Fibroblast of lung (primary cell): ENCODE measurements at places on chromosomes 5 and 9. TPM values are rescaled to one million over a fixed set of nuclear protein-coding genes. Genes with fewer than 3 reads are reported as not detected.

GRCh38 chr5:133285583-133286021 lies 233.8 kb downstream of the HSPA4 start:
- no peak overlapping the region for H3K4me3 ChIP-seq
- peak; percentile 23 for DNase-seq
- H3K27ac ChIP-seq = no peak overlapping the region
- no peaks in the 10 kb centered on the region for H3K36me3 ChIP-seq
- no peaks in the 10 kb centered on the region for H3K27me3 ChIP-seq
- H3K4me1 ChIP-seq = no peaks in the 10 kb centered on the region

DNA sequence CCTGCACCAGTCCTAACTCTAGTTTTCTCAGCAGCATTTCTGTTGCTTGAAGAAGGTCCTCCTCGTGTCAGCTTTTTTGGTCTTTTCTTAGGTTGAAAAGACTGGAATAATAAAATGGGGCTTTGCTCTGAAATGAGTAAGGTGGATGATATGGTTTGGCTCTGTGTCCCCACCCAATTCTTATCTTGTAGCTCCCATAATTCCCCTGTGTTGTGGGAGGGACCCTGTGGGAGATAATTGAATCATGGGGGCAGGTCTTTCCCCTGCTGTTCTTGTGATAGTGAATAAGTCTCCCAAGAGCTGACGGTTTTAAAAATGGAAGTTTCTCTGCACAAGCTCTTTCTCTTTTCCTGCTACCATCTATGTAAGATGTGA lies 53.6 kb downstream of the LIX1 start:
- peaks cover 15% of the 10 kb centered on the region for H3K27me3 ChIP-seq
- no peak overlapping the region for H3K27ac ChIP-seq
- no peak overlapping the region for H3K4me3 ChIP-seq
- no peaks in the 10 kb centered on the region for H3K36me3 ChIP-seq

DNA sequence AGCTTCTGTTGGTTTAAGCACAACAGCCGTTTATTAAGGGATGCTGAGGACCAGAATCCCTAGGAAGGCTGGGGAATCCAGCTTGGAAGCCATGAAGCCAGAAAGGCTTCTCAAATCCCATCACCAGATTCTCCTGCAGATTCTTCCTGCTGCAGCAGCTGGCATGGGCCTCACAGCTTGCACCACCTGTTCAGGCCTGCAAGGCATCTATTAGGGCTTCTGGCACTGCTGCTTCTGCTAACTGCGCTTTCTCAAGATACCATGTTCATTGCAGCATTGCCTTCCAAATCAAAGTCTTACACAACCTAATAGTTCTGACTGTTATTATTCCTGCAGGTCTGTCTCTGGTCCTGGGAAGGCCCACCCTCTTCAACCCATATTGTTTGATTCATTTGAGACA lies 51.2 kb upstream of the ZNF366 start:
- DNase-seq = peak; percentile 23
- H3K27ac ChIP-seq = no peak overlapping the region
- H3K4me1 ChIP-seq = peaks cover 10% of the 10 kb centered on the region
- no peaks in the 10 kb centered on the region for H3K27me3 ChIP-seq
- H3K36me3 ChIP-seq = no peaks in the 10 kb centered on the region

DNA sequence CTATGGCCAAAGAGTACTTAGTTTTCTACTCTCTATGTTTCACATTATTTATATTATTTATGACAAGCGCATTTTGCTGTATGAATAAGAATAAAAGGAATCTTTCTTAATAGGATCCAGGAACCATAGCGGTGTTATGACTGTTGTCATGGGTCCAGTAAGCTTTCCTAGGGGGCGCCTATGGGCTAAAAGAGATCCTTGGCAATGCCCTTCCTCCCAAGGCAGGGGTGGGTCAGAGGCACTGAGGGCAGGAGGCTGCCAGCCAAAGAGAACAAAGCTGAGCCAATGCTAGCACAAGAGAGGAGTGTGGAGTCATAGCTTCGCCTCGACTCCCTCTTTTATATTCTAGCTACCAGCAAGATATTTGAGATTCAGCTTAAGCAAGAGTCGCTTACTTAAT lies 98.4 kb upstream of the GNAQ start:
- no peaks in the 10 kb centered on the region for H3K36me3 ChIP-seq
- H3K27ac ChIP-seq = no peak overlapping the region
- H3K4me3 ChIP-seq = no peak overlapping the region
- H3K4me1 ChIP-seq = no peaks in the 10 kb centered on the region
- DNase-seq = peak; percentile 53
- peaks cover 2% of the 10 kb centered on the region for H3K27me3 ChIP-seq

DNA sequence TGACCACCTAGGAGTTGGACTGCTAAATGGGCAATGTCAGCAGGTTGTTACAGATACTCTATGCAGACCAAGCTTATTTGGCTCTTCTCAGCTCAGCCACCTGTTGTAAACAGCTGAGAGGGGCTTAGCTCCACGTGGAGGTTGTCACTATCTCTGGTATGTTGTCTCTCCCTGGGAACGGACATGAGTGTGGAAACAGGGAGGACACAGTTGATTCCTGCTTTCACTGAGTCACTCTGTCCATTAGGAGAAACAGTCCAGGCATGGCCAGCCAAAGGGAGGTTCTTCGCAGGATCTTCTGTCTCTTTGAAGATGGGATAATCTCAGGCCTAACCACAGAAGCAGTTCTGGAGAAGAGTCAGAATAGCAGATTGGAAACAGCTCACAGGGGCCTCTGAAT lies 121.2 kb downstream of the PALM2AKAP2 start:
- H3K36me3 ChIP-seq = no peaks in the 10 kb centered on the region
- no peaks in the 10 kb centered on the region for H3K27me3 ChIP-seq
- no peak overlapping the region for H3K27ac ChIP-seq
- DNase-seq = peak; percentile 39

- no peak for DNase-seq
- H3K27me3 ChIP-seq = no peaks in the 10 kb centered on the region
- H3K4me3 ChIP-seq = no peak overlapping the region
Measured at GRCh38 chr5:151949701-151950308, 25.2 kb upstream of the GLRA1 start.

GRCh38 chr9:35852267-35852815 lies 17.9 kb downstream of the OR13J1 start:
- H3K4me1 ChIP-seq = peaks cover 7% of the 10 kb centered on the region
- no peak for DNase-seq
- no peaks in the 10 kb centered on the region for H3K27me3 ChIP-seq

DNA sequence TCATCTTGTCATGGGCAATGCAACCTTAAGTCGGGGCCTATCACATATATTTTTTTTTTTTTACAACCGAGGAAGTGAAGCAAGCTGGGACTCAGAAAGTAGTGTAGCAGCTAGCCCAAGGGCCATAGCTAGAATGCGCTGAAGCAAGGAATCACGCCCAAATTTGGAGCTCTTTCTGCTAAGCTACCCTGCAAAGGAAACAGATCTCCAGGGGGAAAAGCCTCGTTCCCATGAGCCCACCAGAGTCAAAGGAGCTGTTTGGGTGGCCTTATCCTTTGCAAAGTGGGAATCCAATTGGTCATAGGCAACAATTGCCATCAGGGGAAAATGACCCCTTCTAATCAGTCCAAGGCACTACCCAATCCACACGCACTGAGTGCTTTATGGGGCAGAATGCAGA lies 390.4 kb downstream of the EBF1 start:
- DNase-seq = no peak
- no peak overlapping the region for H3K27ac ChIP-seq
- H3K4me1 ChIP-seq = no peaks in the 10 kb centered on the region
- no peak overlapping the region for H3K4me3 ChIP-seq
- no peaks in the 10 kb centered on the region for H3K36me3 ChIP-seq

DNA sequence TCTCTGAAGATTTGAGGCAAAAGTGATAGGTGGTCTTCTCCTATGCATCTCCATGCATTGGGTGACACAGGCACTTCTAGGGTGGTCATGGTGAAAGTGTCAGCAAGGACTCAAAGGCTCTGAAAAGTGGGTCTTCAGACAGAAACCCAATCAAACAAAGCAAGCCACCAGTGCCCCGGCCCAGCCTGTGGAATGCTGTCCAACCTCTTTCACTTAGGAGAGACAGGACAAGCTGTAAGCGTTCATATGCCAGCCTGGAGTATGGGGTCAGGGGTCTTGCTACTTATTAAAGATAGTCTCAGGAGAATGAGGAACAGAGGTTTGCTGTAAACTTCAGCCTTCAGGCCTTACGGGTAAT lies 324.5 kb downstream of the GADD45G start:
- H3K4me1 ChIP-seq = peaks cover 4% of the 10 kb centered on the region
- no peaks in the 10 kb centered on the region for H3K36me3 ChIP-seq
- H3K27me3 ChIP-seq = peaks cover 3% of the 10 kb centered on the region
- no peak overlapping the region for H3K4me3 ChIP-seq
- no peak overlapping the region for H3K27ac ChIP-seq

DNA sequence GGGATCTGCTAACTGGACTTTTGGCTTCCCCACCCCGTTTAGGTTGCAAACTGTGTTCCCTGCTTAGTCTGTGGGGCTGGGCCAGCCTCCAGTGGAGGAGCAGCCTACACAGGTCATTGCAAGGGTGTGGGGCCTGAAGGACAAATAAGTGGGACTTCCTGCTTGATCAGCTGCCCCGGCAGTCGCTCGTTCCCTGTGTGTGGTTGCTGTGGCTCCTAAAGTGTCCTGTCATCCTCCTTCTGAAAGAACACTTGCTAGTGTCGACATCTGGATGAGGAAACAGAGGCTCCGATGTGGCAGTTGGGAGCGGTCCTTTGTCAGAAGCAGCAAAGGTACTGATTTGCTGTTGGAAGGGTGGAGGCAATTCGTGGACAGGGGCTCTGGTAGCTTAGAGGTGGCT lies 88.9 kb upstream of the TBCA start:
- no peak overlapping the region for H3K4me3 ChIP-seq
- H3K4me1 ChIP-seq = no peaks in the 10 kb centered on the region
- no peak for DNase-seq
- H3K27me3 ChIP-seq = peaks cover 11% of the 10 kb centered on the region

- H3K27ac ChIP-seq = no peak overlapping the region
- no peaks in the 10 kb centered on the region for H3K36me3 ChIP-seq
- peaks cover 4% of the 10 kb centered on the region for H3K27me3 ChIP-seq
- no peak for DNase-seq
Measured at GRCh38 chr9:34980181-34980761, 9.3 kb upstream of the DNAJB5 start.

DNA sequence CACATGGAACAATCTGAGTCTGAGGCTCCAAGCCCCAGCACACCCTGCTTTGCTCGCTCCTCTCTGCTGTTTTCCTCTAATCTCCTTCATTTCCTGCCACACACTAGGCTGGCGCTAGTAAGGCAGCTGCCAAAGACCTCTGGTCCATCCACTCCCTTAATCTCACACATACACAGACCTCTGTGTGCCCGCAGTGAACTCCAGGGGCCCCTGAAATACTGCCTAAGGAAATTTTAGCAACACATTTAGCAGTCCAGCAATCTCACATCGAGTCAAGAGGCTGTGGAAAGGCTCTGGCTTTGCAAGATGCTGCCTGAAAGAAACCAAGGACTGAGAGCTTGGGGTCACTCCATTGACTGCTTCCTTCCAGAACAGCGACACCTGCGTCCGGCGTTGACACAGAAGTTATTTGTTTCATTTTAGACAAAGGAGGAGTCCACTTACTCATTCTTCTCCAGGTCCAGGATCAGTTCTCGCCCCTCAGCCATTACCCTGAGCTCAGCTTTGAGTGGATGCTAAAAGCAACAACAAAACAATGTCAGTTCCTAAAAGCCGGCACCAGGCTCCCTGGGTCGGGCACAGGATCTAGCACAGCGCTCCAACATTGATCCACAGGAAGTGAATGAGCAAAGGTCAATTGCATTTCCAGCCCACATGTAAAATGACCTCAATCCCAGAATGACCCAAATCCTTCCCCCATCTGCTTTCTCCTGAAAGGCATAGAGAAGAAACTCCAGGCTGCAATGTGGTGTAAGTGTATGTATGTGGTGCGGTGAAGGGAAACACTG lies 11.5 kb downstream of the ADAM19 start:
- DNase-seq = no peak
- peaks cover 4% of the 10 kb centered on the region for H3K36me3 ChIP-seq
- H3K27ac ChIP-seq = peak overlapping the region; percentile 80
- no peaks in the 10 kb centered on the region for H3K27me3 ChIP-seq
- peaks cover 41% of the 10 kb centered on the region for H3K4me1 ChIP-seq
- H3K4me3 ChIP-seq = no peak overlapping the region

DNA sequence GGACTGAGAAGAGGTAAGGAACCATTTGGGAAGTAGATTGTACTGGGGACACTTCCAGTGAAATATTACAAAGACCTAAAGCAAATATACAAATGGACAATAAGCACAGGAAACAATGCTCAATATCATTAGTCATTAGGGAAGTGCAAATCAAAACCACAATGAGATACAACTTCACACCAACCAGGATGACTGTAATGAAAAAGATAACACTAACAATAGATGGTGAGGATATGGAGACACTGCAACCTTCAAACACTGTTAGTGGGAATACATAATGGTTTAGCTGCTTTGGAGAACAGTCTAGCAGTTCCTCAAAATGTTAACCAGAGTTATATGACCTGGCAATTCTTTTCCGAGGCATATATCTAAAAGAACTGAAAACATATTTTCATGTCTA lies 149.7 kb downstream of the TRPM3 start:
- no peaks in the 10 kb centered on the region for H3K4me1 ChIP-seq
- no peak for DNase-seq
- H3K27me3 ChIP-seq = no peaks in the 10 kb centered on the region
- no peak overlapping the region for H3K27ac ChIP-seq
- no peaks in the 10 kb centered on the region for H3K36me3 ChIP-seq
- no peak overlapping the region for H3K4me3 ChIP-seq

GRCh38 chr9:78035383-78035993 lies 3.9 kb upstream of the GNAQ start:
- no peak overlapping the region for H3K27ac ChIP-seq
- peaks cover 3% of the 10 kb centered on the region for H3K4me1 ChIP-seq
- DNase-seq = peak; percentile 73
- no peaks in the 10 kb centered on the region for H3K36me3 ChIP-seq
- H3K4me3 ChIP-seq = no peak overlapping the region

DNA sequence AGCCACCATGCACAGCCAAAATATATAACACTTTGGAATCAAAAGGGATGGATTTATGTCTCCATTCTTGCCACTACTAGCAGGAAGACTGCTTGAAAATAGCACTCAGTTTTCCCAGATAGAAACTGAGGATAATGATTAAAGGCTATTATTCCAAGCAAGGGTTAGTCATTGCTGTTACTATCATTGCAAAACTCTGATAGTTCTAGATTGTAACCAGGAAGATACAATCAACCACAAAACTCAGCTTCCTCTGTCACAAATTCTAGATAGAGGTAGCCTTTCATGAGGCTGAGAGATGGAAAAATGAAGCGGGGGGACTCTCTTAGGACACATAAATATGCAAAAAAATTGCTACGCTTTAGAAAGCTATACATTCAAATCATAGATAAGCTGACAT lies 3.1 kb downstream of the ANXA1 start:
- H3K36me3 ChIP-seq = peaks cover 14% of the 10 kb centered on the region
- H3K27ac ChIP-seq = peak overlapping the region; percentile 6
- peaks cover 9% of the 10 kb centered on the region for H3K4me1 ChIP-seq

Gene LPAR1
- total RNA-seq = 146 and 222 TPM in 2 replicates

Gene ADGRD2
- not detected in 2 replicates for total RNA-seq

Gene COL15A1
- 41.0 and 43.9 TPM in 2 replicates for total RNA-seq

Gene TIGD6
- 8.7 and 10.4 TPM in 2 replicates for total RNA-seq

Gene ARID3C
- under 0.01 and 0.17 TPM in 2 replicates for total RNA-seq
